ENCODE measurements at places on chromosomes 6 and 20.

DNA sequence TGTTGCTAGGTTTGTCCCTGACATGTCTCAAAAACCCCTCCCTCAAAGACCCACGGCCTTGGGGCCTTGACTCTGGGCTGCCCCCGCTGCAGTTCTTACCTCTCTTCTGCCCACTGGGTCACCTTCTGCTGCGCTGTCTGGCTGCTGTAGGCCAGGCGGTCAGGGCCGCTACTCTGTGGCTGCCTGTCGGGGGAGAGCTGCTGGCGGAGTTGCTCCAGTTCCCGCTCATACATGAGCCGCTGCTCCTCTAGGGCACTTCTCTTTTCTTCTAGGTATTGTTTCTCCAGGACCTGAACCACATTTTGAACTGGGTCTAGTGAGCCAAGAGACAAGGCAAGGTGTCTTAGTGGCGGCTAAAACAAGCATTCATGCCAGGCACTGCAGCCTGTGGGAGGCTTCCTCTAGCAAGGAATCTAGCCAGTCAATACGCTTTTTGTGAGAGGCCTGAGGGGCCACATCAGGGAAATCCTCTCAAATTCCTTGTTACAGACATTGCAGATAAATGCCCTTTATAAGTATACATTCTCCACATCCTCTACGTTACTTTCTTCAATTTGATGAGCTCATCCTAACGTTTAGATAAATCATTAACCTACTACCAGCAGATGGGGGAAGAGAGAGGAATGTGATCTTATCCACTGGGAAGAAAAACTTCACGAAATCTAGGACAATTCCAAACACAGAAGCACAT, 110.3 kb upstream of the NUP153 start:
- DNase-seq, result no peak

DNA sequence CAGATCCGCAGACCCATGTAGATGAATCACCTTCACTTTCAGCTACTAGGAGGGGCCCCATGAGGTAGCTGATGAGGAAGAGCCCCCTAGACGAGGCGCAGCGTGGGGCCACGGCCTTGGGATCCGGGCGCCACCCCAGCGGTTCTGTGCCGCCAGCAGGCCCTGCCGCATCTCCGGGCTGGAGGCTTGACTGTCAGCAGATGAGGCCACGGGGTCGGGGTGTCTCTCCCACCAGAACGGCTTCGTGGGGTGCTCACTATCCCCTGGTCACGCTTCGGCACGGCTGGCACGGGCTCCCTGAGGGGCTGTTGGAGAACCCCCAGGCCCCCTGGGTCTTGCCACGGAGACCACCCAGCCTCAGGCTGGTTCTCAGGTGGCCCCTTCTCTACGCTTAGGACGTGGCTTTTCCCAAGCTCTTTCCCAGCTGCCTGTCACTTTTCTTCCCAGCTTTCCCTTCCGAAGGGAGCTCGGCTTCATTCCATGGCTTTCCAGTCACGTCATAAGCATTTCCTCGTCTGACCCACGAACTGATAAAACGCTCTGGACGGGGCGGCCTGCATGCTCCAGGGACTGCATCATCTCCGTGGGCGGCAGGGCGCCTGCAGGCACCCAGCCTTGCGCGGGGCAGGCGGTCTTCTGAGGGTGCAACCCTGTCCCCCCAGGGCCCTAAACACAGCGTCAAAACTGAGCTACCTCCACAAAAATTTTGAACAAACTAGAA, 85.9 kb downstream of the THBS2 start:
- DNase-seq, result no peak

DNA sequence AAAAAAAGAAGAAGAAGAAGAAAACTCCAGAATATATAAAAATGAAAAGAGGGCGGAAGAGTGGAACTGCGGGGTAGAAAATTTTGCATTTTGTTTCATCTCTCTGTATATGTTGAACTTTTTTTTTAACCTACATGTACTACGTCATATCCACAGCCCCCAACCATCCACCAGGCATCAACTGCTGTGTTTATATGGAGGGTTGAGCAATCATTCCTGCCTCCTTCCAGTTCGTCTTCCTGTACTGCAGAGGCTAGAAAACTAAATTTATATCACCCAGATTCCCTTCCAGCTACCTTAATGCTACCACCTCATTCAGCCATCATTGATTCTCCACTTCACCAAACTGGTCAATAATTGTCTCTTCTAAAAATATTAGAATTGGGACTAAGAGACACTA, 9.5 kb upstream of the SIGLEC1 start:
- DNase-seq, result no peak

GRCh38 chr6:143872201-143872600, 7.9 kb downstream of the ZC2HC1B start:
- no peak for DNase-seq

DNA sequence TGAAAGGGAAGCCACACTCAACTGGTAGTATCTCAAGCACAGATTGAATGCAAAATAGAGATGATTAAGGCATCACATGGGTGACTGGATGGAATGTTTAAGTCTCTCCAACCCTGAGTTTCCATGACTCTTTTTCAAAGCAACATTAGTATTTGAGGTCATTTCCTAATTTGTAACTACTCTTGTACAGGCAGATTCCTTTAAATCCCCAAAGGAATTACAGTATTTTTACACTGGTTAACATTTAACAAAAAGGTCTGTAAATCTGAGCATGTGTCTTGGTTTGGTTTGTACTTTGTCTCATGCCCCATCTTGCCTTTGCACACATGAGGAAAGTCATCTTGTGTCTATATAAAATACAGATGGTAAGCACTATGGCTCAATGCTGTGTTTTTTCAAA, 15.1 kb downstream of the RMND1 start:
- no peak for DNase-seq

GRCh38 chr6:51513891-51514747, 573.3 kb downstream of the PKHD1 start:
- DNase-seq, result no peak
